ENCODE measurements at places on chromosomes 5 and 9.

DNA sequence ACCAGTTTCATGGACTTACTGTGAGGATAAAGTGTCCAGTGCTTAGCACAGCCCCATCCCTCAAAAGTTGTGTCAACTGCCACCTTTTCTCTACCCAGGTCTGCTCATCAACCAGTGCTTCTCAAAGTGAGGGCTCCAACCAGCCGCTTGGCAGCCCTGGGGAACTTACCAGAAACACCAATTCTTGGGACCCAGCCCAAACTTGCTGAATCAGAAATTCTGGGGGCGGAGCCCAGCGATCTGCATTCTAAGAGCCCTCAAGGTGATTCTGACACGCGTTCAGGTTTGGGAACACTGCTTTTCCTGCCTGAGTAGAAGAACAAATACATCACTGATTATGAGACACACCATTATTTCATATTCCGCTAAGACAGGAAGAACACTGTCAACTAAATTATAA, 132.0 kb downstream of the NSG2 start:
- DNase-seq = no peak

DNA sequence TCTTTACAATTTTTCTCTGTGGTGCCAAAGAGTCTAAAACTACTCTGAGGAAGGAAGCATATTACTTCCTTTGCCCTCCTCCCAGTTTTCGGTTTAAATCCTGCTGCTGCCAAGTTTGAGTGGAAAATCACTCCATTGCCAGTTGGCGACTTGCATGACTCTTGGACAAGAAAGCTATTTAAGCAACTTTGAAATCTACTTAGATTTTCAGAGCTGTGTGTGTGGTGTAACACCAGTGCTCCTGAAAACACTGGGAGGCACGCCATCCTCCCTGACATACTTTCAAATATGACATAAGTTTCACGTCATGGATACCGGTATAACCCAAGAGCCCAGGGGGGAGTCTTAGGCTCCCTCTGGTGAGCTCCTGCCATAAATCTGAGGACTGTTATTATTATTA, 83.5 kb upstream of the RIOK2 start:
- DNase-seq = no peak

DNA sequence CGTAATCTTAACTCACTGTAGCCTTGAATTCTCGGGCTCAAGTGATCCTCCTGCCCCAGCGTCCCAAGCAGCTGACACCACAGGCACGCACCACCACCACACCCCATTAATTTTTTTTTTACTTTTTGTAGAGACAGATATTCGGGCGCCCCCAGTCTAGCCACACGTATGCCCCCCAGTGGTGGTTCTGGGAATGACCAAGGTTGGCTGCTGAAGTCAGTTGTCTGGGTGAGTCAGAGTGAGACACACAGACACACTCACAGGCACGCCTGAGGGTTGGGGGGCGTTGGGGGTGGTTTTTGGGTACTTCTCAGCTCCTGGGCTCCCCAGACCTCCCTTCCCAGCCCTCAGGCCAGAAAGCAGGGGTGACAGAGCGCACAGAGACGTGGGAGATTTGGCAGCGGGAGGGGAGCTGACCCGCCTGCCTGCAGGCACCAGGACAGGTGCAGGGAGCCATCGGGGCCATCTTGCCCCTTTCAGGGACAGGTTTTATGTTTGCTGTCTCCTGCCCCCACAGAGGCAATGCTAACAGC, 4.2 kb upstream of the ENTPD8 start:
- DNase-seq = peak; percentile 78

GRCh38 chr5:95934207-95934804, 27.3 kb downstream of the ELL2 start:
- no peak for DNase-seq

GRCh38 chr5:174335682-174336364, 290.3 kb downstream of the NSG2 start:
- DNase-seq = no peak

- no peak for DNase-seq
Observed at GRCh38 chr9:132562306-132562573, 20.2 kb upstream of the BARHL1 start.

GRCh38 chr5:10649666-10650380, 86.0 kb downstream of the ANKRD33B start:
- no peak for DNase-seq

- no peak for DNase-seq
Observed at GRCh38 chr5:179793468-179794139, at the start of gene LTC4S. Gene LTC4S, plus strand, starts transcription at chr5:179793986. Its CDS starts 95 bp downstream, at chr5:179794081.

DNA sequence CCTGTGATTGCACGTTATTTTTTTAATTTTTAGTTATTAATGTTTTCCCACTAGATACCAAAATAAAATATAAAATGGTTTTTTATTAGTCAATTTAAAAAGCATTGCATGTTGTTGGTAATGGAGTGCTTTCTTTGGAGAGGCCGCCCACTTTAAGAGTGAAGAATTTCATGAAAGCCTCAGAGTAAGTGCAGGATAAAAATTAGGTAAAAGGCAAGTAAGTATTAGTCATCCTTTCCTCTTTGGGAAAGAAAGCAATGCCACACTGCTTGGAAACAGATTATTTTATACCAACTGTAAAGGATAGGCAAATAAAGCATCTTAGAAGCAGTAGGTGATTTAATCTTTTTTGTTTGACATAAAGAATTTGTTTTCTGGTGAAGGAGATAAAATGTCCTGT, 62.9 kb downstream of the HSD17B4 start:
- DNase-seq = no peak

GRCh38 chr5:40378396-40379177, 301.1 kb upstream of the PTGER4 start:
- DNase-seq = no peak

- no peak for DNase-seq
Observed at GRCh38 chr9:136075881-136076678, 19.0 kb downstream of the NACC2 start.

GRCh38 chr9:70614786-70615463, 200.5 kb upstream of the KLF9 start:
- no peak for DNase-seq

DNA sequence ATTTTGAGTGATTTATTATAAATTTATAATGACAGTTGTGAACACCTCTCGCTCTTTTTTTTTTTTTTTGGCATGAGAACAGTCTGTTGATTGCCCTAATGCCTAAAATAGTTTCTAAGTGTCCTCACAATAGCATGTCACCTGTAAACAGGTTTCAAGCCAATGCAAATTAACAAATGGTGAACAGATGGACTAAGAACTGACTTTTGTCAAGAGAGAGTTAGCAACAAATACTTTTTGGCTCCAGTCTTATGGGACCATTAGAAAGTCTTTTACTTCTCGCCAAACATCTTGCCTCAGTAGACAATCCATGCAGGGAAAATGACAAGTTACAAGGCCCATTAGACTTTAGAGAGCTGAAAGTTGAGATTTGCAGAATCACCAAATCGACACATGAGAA, 67.8 kb downstream of the MED27 start:
- no peak for DNase-seq

GRCh38 chr5:53180991-53181390, 71.4 kb upstream of the MOCS2 start:
- no peak for DNase-seq

DNA sequence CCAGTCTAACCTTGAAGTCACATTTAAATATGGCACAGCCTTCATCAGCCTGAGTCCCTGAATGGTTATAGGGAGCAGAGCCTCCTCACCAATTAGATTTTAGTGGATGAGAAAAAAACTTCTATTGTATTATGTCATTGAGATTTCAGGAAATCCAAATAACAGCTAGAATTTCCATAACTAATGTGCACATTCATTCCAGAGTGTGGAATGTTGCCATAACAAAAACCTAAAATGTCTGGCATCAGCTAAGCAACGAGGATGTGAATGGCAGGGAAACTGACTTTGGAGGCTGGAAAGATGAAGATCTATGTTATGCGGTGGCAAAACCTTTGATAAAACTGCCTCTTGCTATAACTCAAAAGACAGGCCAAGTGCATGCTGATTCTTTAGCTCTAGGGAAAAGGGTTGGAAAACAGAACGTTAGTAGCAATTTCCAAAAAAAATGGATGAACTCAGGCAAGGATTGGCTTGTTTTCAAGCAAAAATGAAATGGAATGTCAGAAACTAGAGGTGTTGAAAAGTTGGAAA, 91.3 kb upstream of the NFIB start:
- DNase-seq = no peak

DNA sequence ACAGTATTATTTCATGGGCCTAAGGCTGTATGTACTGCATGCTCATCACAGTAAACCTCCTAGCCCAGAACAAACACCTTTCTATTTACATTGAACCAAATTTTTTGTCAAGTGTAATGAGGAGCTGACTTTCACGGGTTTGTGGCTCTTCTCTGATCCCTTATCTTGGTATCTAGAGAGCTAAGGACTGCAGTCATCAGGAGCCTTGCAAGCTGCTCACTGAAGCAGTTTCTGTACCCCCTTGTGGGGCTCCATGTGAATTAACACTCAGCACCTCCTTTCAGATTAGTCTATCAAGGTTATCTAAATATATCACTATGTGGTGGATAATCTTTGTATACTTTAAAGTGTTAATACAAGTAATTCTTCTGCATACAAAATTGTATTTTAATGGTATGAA, 108.2 kb downstream of the AUH start:
- DNase-seq = no peak

DNA sequence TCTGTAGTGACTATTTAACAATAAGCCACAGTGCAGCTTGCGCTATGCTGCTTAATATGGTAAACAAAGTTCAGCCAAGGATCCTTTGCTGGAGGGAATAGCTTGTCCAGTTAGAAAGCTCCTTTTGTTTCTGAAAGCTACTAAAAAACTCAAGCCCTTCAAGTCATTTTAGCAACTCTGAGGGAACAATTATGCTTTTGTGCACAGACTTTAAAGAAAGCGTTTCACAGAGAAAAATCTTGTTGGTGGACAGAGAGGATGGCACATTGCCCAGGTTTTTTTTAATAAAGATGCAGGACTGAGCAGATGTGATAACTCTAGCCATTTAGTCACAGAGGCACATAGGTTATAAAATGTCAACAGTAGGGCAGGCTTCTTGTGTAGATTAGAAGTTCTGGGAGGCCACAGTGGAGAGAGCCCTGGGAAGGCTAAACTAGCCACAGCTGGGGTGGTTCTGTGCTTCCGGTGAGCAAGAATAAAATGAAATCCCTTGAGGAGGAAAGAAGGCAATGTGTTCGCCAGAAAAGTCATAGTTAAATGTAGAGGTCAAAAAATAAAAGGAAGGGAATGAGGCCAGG, 63.4 kb downstream of the ALDH7A1 start:
- DNase-seq = no peak

DNA sequence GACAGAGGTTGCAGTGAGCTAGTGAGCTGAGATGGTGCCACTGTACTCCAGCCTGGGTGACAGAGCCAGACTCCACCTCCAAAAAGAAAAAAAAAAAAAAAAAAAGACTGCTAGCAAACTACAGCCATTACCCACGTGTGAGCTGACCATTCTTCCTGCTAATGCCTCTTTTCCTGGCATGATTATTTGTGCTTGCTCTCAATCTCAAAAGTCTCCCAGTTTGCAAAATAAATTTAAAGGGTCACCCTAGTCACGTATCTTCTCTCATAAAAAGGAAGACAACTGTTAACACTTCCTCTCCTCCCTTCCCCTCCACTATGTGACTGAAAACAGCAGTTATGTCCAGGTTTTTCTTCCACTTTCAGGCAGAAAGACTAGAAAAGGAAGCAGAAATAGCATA, 37.2 kb downstream of the TRIM36 start:
- DNase-seq = no peak
